ENCODE measurements at places on chromosomes 11 and 22.

DNA sequence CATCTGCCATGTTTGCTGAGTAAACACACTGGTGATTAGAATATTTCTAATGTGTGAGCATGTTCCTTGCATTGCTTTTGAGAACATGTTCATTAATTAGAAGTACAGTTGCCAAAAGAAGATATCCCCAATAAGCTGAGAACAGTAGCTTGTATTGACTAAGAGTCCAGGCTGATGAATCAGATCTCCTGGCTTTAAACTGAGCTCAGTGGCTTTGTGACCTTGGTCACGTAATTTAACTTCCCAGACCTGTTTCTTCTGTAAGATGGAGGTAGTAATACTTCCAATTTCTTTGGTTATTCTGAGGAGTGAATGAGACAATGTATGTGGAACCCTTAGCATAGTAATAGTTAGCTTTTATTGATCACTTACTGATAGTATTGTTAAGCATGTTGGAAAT is 61.9 kb downstream of the CYB5R2 start:
- DNase-seq: no peak

DNA sequence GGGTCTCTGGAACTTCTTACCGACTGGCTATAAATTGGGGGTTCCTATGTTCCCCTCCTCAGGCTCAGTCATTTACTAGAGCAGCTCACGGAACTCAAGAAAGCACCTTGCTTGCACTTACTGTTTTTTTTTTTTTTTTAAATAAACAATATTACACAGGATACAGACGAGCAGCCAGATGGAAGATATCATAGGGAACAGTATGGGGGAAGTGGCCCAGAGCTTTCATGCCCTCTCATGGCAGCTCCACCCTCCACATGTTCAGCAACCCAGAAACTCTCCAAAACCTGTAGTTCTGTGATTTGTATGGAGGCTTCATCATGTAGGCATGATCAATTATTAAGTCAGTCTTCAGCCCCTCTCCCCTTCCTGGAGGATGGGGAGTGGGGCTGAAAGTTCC is 7.5 kb downstream of the UVRAG start:
- no peak for DNase-seq

GRCh38 chr22:49956418-49956770 is 4.2 kb upstream of the PIM3 start:
- no peak for DNase-seq

GRCh38 chr11:2951231-2952110 is 22.3 kb upstream of the PHLDA2 start:
- no peak for DNase-seq

GRCh38 chr11:83599066-83599465 is 312.9 kb upstream of the CCDC90B start:
- no peak for DNase-seq

DNA sequence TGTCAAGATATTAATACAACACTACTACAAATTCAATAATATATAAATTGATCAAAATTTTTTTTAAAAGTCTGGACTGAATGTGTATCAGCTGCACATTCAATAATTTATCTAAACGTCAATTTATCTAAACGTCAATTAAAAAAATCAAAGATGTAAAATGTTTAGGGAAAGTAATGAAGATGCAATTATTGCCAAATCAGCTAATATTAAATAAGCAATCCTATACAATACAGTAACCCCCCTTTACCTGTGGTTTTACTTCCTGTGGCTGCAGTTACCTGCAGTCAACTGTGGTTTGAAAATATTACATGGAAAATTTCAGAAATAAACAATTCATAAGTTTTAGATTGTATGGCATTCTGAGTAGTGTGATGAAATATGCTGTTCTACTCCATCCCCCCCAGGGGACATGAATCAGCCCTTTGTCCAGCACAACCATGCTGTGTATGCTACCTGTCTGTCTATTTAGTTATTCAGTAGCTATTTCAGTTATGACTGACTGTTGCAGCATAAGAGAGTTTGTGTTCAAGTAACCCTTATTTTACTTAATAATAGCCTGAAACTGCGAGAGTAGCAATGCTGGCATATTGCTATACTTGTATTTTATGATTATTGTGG is 72.2 kb downstream of the CWF19L2 start:
- DNase-seq: no peak
